ENCODE measurements at places on chromosomes 12 and 14. TPM values are rescaled to one million over a fixed set of nuclear protein-coding genes. Genes with fewer than 3 reads are reported as not detected.

FAM186B gene
- not detected for total RNA-seq

EML5 gene
- 0.23 TPM for total RNA-seq

LALBA gene
- total RNA-seq = not detected

CFAP54 gene
- total RNA-seq = not detected

DNA sequence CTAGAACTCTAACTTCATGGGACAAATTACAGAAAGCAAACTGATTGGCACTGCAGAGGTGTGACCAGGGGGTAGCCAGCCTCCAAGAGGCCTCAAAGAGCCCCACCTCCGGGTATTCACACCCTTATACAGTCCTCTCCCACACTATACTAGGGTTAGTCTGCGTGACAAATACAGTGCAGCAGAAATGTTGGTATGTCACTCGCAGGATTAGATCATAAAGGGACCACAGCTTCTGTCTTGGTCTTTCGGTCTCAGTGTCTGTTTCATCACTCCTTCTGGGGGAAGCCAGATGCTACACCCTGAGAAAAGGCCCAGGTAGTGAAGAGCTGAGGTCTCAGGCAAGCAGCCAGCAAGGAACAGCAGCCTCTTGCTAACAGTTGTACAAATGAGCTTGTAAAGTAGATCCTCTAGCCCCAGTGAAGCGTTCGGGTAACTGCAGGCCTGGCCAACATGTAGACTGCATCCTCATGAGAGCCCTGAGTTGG lies 68.9 kb upstream of the SAV1 start:
- DNase-seq = no peak

DNA sequence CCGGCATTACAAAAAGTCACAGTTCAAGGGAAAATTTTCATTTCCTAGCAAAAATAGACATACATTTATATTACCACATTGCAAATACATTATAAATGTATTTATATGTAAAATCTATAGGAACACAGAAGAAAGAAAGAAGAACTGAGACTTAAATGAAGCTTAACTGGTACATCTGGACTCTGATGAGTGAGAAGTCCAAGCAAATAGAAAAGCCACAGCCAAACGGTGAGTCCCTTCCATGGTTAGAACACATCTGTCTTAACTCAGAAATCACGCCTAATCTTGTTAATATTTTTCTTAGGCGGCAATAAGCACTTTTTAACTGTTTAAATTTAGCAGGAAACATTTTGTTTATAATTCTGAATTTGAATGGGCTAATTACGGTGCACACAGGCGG lies 9.4 kb upstream of the KLRB1 start:
- no peak for DNase-seq

GRCh38 chr12:72024613-72025012 lies 86.0 kb downstream of the TPH2 start:
- DNase-seq = no peak

- DNase-seq = peak; percentile 36
Observed at GRCh38 chr12:52006726-52007157, at the start of gene TAMALIN. Gene TAMALIN (plus strand): TSS chr12:52006946. CDS start chr12:52007020, 74 bp downstream.

GRCh38 chr12:108852674-108853309 lies 4.6 kb downstream of the SSH1 start:
- no peak for DNase-seq

GRCh38 chr12:57229046-57229633 lies 371 bp upstream of the SHMT2 start:
- DNase-seq = no peak

All from MG63 (cell line).